ENCODE measurements at places on chromosomes 13 and 19.

- DNase-seq, result no peak
Measured at GRCh38 chr13:41470196-41470595, 12.8 kb downstream of the RGCC start.

GRCh38 chr13:102236830-102237229 lies 165.0 kb downstream of the FGF14 start:
- no peak for DNase-seq

- no peak for DNase-seq
Measured at GRCh38 chr13:32428581-32429432, 877 bp upstream of the N4BP2L1 start.

- DNase-seq, result no peak
Measured at GRCh38 chr13:88014527-88014926, 343.4 kb downstream of the SLITRK5 start.

GRCh38 chr19:408902-409515 lies at the start of gene C2CD4C:
C2CD4C (minus strand) TSS chr19:409147; CDS start chr19:408361, 786 bp downstream.
- DNase-seq, result no peak

DNA sequence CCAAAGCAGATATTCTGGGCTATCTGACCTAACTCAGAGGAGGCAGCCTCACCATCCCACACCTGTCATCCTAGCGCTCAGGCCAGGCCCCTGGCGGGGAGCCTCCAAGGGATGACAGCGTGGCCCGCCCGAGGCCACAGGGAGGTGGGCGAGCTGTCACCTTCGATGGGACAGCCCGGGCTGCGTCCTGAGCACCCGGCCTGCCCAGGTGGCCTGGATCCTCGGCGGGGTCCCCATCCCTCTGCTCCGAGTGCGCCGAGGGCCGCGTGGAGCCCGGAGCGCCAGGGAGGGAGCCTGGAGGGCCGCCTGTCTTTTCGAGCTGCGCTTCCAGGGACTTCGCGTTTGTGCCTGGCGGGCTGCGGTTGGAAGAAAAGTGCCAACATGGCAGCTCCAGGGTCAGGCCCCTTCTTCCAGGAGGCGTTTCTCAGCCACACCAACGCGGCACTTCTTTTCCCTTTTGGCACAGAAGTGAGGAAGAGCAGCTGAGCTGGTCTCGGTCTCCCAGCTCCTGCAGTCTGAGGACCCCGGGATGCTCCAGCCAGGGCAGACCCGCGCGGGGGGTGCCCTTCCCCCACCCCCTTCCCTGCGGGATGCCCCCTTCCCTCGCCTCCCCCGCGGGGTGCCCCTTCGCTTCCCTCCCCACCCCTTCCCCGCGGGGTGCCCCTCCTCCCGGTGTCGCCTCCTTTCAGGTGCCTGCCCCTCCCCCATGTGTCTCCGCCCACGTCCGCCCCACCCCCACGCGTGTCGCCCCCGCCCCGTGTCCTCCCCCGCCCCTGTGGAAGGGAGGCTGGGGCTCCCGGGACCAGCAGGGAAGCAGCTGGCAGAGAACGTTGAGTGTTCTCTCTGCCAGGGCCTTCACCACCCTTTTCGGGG lies 42.3 kb downstream of the GJA3 start:
- no peak for DNase-seq

GRCh38 chr13:91368101-91368500 lies 20.6 kb downstream of the MIR17HG start:
- no peak for DNase-seq

DNA sequence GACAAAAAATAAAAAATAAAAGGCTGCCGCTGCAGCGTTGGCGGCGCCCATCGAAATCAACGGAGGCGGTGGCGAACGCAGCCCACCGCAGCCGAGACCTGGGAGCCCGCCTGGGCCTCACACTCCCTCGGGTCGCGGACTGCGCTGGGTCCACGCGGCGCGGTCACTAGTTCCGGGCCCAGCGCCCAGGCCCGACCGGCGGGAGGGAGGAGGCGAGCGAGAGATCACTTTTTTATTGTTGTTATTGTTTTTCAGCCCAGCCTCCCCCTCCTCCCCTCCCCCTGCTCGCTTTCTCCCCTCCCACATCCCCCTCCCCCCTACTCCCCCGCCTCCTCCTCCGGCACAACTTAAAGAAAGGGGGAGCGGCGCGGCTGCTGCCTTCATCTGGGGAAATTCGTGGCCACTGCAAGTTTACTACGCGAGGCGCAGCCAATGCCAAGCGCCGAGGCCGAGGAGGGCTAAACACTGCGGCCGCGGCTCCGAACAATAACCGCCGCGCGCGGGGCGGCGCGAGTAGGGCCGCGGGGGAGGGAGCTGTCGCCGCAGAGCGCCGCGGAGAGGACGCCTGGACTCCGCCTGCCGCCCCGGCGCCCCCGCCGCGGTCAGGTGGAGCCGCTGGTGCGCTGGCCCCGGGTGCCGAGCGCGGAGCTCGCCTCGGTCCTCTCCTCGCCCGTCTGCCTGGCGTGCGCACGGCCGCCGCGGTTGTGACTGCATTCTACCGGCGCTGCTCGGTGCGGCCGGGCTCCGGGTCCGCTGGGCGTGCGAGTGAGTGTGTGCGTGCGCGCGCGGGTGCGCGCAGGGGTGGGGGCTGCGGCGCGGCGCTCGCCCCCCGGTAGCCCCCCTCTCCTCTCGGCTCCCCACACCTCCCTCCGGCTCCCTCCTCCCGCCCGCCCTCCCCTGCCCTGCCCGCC lies 505 bp upstream of the ZIC2 start:
- DNase-seq, result no peak

GRCh38 chr19:40932008-40932959 lies 50.3 kb upstream of the CYP2A7 start:
- DNase-seq, result no peak

DNA sequence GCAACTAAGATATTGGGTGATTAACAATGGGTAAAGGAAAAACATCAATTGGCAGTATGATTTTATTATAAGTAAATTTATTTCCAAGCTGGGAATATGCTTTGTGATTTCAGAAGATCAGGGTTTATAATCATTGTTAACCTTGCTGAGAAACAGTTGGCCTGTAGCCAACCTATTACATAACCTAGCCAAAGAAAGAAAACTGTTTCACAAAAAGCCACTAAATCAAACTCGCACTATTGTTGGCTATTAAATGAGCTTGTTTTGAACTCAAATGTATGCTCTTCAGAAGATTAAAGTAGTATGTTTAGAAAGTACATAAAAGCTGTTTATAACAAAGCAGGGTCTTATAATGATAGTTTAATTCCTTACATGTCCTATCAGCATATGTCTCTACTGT lies 151.7 kb downstream of the LHFPL6 start:
- no peak for DNase-seq

DNA sequence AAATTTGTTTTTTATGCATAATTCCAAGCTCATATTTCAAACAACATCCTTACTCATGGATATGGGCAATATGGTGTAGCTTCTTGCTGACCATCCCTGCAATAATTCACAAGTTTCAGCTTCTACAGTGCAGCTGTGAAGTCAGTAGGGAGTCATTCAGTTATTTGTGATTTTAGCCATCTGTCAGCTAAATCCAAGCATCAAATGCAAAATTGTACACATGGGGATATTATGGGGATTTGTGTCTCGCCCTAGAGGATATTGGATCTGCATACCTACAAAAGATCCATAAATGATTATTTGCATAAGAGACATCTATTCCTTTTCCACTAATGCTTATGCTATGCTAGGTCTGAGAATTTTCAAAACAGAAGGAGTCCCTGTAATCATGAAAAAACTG lies 217.9 kb upstream of the SLITRK5 start:
- no peak for DNase-seq

GRCh38 chr13:48258002-48258401 lies 25.0 kb downstream of the ITM2B start:
- DNase-seq, result no peak

DNA sequence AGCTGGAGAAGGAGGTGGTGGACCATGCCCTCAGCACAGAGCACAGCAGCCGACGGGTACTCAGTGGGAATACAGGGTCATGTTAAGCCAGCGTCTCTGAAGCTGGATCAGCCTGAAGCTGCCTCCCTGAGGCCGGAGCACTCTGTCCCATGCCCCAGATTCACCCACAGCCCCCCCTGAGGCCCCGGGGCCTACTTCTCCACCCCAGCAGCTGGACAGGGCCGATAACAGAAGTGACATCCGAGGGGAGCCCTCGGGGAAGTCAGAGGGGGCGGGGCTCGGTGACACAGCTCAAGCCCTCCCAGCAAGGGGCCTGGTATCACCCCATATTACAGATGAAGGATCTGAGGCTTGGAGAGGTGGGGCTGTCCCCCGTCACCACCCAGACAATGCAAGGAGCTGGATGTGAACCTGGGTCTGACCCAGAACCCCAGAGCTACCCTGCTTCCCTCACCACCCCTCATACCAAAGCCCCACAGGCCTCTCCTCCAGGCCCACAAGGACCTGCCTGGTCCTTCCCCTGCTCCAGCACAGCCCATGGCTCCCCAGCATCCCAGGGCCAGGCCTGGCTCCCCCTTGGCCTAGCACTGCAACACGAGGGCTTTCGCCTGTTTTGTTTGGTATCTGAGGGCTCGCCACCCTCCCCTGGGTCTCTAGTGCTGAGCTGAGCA lies 5.7 kb downstream of the R3HDM4 start:
- no peak for DNase-seq

- no peak for DNase-seq
Measured at GRCh38 chr13:48424212-48424611, 11.3 kb upstream of the LPAR6 start.

GRCh38 chr19:4548238-4548584 lies 8.4 kb upstream of the LRG1 start:
- DNase-seq, result no peak

DNA sequence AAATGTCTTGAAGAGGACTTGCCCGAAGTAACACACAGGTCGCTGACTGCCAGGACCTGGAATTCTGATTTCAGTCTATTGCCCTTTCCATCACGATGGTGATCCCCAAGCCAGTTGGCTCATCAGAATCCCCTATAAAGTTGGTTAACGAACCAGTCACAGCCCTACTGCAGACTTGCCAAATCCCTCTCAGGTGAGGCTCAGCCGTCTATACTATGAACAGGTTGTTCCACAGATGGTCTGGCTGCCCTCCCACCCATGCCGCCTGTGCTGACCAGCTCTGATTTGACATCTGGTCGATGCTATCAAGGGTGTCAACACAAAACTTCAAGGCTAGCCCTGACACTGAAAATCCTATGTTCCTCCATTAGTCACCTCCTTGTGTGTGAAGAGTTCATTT lies 90.0 kb downstream of the RNASEH2B start:
- DNase-seq, result no peak

DNA sequence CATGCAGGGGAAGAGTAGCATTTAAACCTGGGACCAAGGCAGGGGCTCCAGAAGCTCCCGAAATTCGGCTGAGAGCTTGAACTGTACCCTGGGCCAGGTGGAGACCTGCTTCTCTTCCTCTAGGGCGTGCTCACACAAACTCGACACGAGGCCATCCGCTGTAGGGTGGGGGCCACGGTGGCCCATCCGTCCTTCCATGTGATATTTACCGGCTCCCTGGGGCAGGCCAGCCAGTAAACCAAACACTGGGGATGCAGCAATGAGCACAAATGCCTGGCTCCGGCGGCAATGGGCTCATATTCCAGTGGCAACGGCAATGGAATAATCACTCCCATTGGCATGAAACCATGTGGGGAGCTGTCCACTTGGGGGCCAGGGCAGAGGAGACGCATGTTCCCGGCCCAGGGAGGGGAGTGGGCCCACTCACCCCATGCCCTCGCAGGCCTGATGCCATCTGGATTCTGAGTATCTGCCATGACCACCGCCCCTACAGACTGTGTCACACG lies 10.8 kb downstream of the SH3GL1 start:
- DNase-seq, result no peak

DNA sequence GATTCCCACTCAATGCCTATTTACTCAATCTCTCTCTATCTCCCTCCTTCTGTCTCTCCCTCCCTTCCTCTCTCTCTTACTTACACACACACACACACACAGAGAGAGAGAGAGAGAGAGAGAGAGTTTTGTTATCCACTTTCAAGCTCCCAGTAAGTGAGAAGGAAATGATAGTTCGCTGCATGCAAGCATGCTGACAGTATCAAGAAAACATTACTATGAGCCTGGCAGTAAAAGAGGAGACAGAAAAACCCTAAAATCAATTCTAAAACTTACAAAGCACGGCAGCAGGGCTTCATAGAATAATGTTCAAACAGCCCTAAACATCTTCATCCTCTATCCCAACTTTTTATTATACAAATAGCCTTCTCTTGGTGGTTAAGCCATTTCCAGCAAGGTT lies 171.9 kb downstream of the FOXO1 start:
- DNase-seq, result no peak

DNA sequence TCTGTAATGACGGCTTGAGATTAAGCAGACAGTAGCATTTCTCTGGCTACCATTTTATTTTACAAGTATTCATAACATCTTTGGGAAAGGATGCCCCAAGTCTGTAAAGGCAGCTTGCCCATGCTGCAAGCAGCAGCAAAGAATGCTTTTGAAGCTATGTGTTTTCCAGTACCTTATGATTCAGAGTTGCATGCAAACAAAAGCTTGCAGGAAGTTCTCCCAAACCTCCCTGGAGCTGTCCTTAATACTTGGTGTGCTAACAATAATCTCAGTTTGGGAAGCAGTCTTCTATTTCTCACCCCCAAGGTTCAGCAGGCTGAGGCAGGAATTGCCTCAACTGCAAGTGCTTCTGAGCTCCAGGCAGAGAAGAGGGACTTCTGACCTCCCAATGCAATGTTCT lies 60.8 kb downstream of the CCNA1 start:
- no peak for DNase-seq

GRCh38 chr19:30446850-30447552 lies 74.8 kb downstream of the ZNF536 start:
- no peak for DNase-seq

GRCh38 chr19:7366701-7367420 lies 18.1 kb downstream of the ARHGEF18 start:
- peak; percentile 64 for DNase-seq

- DNase-seq, result no peak
Measured at GRCh38 chr19:48487544-48487943, 18.4 kb downstream of the CYTH2 start.

DNA sequence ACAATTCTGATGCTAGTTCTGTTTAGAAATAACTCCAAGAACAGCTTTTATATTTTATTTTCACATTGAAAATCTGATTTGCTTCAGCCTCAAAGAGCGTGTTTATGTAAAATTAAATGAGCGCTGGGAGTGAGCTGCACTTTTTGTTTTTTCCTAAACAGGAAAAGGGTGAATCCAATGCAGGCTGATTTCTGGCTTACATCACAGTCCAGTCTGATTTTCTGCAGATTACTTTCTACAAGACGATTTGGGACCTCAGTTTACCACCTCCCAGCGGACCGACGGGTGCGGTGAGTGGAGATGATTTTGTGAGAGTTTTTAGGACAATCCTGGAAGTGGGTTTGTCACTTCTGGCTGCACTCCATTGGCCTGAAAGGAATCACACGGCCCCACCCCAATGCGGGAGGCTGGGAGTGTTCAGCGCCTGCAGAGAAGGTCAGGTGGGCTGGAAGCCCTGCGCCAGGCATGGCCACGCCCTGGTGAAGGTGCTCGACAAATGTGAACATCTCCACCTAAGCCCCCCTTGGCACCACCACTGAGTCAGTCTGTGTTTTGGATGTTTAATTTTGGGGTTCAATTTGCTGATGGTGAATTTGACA lies 90.1 kb downstream of the ANKRD10 start:
- DNase-seq, result no peak

- no peak for DNase-seq
Measured at GRCh38 chr13:32381539-32381938, 46.4 kb downstream of the N4BP2L1 start.
